ENCODE measurements at places on chromosomes 5 and 9.

DNA sequence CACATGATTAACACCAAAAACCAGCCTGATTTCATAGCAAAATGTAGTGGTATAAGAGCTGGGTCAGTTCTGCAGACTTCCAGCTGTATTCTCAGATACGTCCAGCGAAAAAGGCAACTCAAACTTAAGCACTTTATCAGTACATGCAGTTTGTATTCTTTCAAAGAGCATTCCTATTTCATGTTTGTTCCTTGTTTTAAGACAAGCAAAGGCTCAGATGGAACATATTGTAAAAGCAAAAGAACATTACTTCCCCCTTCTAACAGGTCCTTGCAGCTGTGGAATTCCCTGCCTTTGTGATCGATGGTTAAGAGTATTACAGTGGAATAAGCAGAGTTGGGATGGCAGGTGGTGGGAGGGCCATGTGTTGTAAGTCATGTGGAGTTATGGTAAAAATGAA, 86.3 kb upstream of the GRHPR start:
- DNase-seq = no peak

- no peak for DNase-seq
Observed at GRCh38 chr5:116524966-116525365, 49.7 kb downstream of the SEMA6A start.

DNA sequence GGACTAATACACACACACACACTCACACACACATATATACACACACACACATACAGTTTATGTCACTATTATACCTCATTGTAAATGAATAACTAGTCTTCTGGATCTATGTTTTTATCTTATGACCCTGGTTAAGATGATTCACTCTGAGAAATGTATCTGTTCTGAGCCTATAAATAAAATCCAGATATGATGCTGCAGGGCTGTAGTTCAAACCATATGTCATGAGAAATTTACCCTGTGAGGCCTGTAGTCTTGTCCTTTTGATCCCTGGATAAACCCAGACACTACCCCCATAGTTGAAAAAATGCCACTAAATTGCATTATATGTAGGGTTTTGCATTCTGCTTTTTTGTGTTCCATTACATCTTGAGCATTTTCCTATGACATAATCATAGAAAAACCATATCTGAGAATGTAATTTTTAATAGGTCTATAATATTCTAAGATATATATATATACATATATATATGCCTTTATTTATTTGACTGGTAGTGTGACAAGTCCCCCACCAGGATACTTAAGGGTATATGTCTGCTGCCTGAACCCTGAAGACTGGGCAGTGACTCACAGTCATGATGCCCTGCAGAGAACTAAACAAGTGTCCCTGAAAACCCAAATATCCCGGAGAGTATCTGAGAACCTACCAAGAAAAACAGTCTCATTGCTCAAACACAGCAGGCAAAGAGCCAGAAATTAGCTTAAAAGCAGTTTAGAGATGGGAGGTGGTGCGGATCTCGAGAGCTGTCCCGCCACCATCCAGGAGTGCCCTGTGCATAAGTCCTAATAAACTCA, 18.4 kb upstream of the ALDOB start:
- DNase-seq = peak; percentile 86

DNA sequence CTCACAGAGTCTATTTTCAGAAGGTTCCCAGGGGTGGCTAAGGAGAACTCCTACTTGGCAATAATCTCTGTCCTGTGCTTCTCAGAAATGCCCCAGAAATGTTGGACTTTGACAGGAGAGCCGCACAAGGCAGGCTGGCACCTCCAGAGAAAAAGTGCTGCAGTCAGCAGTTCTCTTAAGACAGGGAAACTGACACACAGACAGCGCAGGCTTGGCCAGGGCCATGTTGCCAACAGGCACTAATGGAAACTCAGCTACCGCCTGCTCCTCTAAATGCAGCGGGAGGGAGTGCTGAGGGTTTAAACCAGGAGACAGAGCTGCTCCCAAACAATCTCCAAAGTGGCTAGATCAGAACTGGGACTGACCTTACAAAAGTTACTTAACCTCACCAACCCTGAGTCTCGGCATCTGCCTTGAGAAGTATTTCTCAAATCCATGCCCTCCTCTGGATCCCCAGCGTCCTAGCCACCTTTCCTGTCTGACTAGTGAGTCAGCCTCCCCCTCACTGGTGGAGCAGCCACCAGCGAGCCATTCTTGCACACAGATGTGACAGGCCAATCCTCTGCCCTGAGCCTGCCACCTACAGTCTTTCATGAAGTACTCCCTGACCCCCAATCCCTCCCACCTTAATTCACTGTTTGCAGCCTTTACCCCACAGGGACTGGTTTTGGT, 186.4 kb downstream of the CDK5RAP2 start:
- DNase-seq = no peak

GRCh38 chr5:142808878-142809598, 38.9 kb downstream of the ARHGAP26 start:
- no peak for DNase-seq

GRCh38 chr9:3830291-3830690, 304.5 kb upstream of the RFX3 start:
- DNase-seq = no peak

- no peak for DNase-seq
Observed at GRCh38 chr9:27426511-27427271, 97.4 kb upstream of the IFNK start.

DNA sequence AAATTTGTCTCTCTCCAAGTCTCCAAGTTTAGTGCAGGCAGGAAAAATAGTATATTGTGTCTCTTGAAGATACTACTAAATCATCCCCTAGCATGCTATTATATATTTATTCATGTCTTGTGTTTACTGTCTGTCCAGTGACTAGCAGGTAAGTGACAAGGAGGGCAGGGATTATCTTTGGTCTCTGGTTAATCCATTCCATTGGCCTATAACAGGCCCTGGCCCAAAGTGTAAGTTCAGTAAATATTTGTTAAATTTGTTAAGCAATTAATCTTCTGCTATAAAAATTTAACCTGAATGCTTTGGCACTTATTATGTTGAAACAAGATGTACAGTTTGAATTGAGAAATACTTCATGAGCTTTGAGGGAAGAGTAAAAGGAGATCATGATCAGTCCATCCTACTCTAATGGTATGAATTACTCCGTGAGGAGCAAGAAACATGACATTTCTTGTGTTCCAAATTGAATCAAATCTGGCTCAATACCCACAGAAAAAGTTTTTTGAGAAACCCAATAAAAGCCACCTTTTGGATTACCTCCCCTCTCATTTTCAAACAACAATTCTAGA, 219.7 kb downstream of the DTWD2 start:
- DNase-seq = no peak

DNA sequence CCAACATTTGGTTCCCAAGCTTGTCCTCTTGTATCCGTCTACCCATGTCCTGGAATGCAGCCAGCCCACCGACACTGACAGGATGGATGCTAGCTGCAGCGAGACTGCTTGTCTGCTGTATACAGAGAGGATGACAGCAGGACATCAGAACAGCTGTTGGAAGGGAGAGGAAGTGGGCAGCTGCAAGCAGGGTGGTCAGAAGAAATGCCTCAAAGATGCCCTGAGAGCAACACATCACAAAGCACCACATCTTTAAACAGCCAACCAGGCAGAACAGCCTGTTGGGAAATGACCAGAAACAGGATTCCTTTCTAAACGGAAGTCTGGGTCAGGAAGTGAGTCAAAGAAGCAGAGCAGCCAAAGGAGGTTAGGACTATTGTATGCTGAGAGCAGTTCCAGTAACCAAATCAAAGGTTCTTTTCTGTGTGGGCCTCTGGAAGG, 219.1 kb downstream of the NDUFS4 start:
- DNase-seq = no peak

DNA sequence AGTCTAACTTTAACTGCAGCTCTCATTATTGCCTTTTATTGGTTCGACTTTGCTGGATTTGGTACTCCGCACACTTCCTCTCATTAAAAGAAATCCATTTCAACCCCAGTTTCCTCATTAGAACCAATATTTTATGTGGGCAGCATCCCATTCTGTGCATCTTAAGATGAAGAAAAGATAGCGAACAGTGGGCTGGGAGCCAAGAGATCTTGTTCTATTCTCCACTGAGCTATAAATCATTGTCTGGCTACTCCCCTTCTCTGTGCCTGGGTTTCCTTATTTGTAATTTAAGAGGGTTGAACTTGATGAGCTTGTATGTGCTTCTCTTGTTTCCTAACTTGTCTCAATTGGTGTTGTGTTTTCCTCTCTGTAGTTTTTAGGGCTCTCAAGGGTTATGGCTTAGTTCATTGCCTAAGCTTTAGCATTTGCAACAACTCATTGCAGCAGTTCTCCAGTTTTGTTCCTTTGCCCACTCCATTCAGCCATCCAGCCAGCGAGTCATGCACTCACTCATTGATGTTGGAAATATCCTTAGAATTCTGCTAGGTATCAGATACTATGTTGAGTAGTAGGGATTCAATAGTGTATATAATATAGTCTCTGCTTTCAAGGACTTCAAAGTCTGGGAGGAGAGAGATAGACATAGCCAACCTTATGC, 273.3 kb upstream of the TNC start:
- DNase-seq = no peak

DNA sequence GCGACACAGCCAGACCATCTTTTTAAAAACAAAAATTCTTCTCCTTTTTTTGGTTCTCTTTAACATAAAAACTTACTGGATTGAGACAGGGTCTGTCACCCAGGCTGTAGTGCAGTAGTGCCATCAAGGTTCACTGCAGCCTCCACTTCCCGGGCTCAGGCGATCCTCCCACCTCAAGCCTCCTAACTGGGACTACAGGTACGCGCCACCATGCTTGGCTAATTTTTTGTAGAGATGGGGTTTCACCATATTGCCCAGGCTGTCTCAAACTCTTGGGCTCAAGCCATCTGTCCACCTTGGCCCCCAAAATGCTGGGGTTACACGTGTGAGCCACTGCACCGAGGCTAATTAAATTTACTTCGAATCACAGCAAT, 13.8 kb downstream of the HNRNPK start:
- DNase-seq = no peak

- DNase-seq = no peak
Observed at GRCh38 chr5:120677481-120677880, 213.4 kb downstream of the PRR16 start.

DNA sequence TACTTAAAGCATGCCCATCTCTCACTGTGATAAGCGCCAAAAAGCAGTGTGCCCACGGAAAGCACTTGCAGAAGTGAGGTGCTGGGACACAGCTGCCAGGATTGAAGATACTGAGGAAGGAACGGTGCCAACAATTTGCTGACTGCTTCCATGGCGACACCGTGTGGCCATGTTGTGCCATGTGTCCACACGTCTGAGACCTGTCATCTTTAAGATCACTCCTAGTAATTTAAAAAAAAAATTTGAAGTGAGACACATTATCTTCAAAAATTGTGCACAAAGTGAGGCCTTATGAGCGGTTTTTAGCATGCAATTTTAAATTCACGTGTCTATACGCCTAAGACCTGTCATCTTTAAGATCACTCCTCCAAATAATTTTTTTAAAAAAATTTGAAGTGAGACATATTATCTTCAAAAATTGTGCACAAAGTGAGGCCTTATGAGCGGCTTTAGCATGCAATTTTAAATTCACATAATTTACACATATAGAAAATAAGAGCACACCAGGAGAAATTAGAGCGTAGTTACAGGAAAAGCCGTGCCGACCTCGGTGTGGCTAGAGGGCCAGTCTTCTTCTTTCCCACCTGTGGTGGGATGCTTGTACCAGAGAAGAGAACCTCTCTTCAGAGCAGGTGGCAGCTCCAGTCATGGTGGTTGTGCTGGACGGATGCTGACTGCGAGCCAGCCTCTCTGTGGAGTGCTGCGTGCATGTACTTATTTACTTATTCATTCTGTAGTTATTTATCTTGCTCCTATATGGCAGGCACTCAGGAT, 21.4 kb upstream of the FLT4 start:
- DNase-seq = no peak

DNA sequence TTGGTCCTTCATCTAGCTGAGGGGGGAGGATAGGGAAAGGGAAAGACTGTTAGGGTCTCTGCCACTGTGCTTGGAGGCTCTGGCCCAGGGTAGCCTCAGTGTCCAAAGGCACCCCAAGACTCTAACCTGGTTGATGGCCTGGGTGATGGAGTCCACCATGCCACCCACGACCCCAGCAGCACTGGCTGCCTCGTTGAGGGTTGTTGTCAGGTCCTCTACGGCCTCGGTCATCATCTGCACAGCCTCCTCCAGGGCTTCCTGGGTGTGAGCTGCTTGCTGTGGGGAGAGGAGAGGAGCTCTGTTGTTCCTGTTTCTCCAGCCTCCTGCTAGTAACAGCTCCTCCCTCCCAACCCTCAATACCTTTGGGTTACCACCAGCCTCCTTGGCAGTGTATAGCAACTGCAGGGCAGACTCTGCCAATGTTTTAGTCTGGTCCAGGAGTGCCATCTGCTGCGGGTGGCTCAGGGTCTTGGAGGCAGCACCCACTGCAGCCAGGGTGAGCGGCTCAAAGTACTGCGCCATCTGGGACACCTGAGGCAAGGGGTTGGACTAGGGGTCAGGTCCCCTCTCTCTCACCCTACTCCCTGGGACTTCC, 16.2 kb upstream of the TPM2 start:
- no peak for DNase-seq

- DNase-seq = no peak
Observed at GRCh38 chr9:2008372-2008771, 6.8 kb upstream of the SMARCA2 start.

GRCh38 chr9:136257381-136258298, 12.0 kb upstream of the QSOX2 start:
- no peak for DNase-seq

DNA sequence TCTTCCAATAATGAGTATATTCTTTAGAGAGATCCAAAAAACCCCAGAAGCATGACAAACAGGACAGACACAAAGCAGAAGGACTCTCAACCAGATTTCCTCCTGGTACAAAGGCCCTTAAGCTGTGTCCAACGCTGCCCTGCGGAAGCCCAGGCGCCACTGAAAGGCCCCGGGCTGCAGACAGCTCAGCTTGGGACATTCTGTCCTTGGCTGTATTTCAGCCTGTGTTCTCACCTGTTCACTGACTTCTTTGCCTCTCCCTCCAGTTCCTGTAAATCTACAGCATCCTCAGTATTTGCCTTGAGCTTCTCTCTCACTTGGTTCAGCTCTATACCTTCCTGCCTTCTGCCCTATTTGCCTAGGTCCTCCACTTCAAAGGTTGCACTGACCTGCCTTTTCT, 96.5 kb downstream of the SH3TC2 start:
- no peak for DNase-seq

DNA sequence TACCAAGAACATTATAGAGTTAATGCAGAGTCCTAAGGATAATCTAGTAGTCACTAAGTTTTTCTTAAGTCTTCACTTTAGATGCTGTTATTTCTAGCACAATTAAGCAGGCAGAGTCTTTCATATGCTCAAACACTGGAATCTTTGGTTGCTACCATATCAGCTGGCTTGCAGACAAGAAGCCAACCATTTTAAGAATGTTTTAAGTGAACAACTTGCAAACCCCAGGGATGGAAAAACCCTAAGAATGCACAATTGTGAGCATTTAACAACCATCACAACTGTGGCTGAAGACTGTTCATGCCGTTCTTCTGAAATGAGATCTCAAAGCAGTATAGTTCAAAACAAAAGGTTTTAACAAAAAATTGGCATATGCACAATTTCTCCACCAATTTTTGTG, 55.1 kb downstream of the CSNK1A1 start:
- DNase-seq = no peak
